ENCODE measurements at places on chromosomes 12 and 14.

- DNase-seq = no peak
Observed at GRCh38 chr12:76329159-76329558, 19.1 kb downstream of the BBS10 start.

DNA sequence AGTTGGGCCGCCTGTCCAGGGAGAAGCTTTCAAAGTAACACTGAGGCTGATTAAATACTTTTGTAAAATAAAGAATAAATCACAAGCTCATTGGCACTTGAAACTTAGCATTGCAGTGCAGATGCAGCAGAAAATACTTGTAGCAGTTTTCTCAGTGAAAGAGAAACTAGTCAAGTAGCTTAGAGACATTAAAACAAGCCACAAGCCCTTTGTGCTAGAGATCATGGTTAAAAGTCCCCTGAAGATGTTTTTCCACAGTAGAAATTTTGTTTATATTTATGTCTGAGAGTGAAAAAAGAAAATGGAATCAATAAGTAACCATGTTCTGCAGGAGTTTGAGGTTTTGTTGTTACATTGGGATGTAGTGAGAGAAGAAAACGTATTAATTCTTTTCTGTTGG, 5.9 kb downstream of the PSEN1 start:
- no peak for DNase-seq

DNA sequence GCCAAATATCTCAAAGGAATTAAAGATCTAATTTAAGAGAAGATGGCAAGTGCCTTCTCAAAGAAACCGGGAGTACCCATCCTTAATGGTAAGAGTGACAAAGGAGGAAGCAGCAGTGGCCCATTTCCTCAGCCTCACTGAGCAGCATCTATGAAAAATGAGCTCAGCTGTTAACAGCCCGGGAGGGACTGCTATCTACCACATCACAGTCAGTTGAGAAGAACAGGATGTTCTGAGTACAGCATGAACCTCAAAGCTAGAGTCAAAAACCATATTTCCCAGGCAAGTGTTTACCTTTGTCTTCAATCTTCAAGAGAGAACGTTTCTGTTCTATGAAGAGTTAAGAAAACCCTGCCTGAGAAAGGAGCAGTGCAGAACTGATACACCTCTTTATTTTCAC, 115.0 kb downstream of the BTG1 start:
- peak; percentile 31 for DNase-seq

DNA sequence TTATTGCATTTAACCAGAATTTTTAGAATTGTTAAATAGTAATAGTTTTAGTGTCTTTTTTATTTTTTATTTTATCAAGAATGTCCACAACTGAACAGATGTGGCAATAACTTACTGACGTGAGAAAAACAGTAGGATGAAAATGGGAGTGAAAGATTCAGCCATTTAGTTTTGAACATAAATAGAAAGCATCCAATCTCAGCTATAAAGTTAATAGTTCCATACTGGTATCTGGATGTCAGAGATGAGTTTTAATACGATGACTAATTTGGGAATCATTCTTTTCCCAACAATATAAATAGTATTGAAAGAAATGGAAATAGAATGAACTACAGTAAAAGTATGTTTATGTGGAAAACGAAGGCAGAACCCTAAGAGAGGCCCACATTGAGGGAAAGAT, 159.4 kb downstream of the EPS8 start:
- DNase-seq = no peak

DNA sequence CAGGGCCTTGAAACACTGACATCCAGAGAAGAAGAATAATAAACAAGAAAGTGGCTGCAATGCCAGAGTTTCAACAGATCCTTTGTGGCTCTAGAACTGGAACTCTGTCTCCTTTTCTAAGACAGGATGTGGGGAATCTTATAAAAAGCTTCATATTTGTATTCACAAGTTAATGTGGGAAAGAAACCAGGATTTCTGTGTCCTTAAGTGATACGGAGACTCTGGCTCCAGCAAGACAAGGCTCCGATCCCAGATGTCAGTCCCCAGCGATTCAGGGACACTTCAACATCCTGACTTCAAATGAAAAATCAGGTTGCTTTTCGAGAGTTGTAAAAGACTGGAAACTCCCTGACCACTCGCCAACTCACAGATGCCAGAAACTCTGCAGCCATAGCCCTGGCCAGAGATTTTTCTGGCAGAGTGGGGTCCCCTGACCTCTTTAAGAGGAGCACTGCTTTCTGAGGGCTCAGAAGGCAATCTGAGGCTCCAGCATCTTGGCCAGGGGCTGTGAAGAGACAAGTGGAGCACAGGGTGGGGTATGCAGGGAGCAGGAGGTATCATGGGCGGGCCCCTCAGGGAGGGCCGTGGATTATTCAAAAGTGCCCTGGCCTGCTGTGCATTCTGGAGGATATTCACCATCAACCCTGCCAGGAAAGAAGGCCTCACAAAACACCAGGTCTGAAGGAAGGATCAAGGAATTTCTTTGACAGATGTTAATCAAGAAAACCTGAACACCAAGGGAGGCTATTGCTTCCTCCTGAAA, 53.3 kb downstream of the TMX1 start:
- no peak for DNase-seq

DNA sequence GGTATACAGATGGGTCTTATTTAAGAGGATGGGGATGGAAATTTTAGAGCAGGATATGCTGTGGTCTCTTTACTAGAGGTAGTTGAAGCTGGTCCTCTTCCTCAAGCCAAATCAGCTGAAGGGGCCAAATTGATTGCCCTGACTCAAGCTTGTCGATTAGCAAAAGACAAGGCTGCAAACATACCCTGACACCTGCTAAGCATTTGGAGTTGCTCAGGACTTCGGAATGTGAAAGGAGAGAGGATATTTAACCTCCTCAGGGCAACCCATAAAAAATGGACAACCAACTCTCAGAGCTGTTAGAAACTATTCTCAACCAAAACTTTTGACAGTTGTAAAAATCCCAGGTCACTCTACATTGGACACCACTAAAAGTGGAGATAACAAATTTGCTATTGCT, 15.6 kb downstream of the PTGDR start:
- DNase-seq = no peak

DNA sequence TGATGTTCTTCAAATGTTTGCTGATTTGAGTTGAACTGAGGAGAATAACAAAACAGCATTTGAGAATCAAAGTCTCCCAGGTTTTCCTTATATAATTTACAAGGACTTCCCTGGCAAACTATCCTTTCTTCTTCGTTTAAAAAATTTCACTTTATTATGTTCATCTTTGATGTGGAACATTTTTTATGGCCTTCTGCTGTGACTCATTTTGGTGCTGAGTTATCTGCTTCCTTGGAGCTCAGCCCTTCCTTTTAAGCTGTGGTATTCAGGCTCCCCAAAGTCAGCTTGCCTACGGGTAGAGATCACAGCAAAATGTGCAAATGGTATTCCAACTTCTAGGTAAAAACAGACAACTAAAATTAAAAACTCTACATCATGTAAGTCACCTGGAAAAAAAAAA, 1.4 kb upstream of the ANO4 start:
- no peak for DNase-seq

- peak; percentile 9 for DNase-seq
Observed at GRCh38 chr12:132084621-132085290, 59.4 kb downstream of the DDX51 start.

- DNase-seq = no peak
Observed at GRCh38 chr12:80810874-80811273, 94.2 kb downstream of the MYF5 start.

DNA sequence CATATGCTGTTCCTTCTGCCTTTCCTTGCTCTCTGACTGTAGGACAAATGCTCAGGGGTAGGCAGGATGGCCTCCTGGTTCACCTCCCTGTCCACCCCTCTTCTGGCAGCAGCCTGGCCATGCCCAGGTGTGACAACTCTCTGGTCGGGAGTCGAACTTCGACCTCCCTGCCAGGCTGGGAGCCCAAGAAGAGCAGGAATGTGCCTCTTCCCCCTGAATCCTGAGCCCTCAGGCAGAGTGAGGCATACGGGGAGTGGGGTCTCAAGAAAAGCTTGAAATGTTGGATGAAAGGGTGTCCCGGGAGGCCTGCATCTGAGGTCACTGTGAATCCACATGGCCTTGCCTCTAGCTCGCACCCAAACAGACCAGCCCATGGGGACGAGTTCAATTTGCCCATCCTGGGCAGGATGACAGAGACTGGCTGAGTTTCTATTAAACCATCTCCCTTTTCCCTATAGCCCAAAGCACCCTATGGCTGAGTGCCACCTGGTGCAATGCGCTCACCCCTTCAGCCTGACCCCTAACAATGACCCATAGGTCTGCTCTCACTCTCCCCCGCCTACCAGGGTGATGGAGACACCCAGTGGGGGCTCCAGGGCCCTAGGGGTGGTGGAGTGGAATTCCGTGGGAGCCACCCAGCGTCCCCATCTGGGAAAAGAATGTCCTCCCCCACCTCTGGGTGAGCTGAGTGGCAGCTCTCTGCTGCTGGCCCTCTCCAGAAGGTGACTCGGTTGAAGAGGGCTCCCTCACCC, 52.9 kb upstream of the DIO3 start:
- DNase-seq = no peak

GRCh38 chr12:124289634-124290600, 5.0 kb upstream of the RFLNA start:
- no peak for DNase-seq

- DNase-seq = no peak
Observed at GRCh38 chr12:85278598-85279448, 1.2 kb upstream of the ALX1 start.

DNA sequence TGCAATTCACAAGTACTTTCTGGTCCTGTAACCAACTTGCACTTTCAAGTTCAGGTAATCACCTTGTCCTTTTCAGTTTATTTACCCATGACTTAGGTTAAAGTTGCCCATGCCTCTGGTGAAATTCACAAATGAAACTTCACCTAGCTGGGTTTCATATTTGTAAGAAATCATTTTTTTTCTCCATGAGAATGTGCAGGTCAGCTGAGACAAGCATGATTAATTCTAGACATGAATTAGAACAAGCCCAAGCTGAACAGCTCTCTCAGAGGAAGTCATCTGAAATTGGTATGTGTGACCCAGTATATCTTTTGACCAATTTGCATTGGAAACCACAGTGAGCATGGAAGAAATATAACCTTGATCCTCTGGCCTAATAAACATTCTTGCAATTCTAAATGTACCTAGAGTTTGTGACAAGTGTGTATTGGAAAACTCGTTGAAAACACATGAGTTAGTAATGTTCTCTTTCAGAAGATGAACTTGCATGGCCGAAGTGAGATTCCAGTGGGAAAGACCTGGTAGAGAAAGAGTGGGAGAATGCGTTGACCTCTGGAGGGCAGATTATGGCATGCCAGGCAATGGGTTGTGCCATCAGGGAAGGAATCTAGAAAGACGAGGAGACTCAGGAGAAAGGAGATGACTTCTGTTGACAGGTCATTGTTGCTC, 486.5 kb downstream of the ZFP36L1 start:
- no peak for DNase-seq

DNA sequence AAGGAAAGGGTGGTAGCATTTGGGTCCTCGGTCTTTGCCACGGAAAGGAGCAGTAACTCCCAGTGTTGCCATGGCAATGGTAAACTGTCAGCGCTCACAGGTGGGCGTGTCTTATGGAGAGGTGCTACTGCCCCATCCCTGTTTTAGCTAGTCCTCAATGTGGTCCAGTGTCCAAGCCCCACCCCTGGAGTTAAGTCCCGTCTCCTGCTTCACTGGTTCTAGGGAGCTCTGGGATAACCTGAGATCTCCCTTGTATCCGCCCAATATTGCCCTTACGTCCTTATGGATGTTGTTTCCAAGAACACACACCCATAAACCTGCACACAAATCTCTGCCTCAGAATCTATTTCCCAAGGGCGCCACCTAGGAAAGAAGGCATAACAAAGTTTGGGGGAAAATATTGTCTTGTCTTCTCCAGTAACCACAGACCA, 64.2 kb downstream of the SPRING1 start:
- no peak for DNase-seq

- no peak for DNase-seq
Observed at GRCh38 chr12:24404086-24404815, 454.8 kb upstream of the SOX5 start.

GRCh38 chr14:84420221-84420620, 1109.7 kb upstream of the FLRT2 start:
- no peak for DNase-seq

DNA sequence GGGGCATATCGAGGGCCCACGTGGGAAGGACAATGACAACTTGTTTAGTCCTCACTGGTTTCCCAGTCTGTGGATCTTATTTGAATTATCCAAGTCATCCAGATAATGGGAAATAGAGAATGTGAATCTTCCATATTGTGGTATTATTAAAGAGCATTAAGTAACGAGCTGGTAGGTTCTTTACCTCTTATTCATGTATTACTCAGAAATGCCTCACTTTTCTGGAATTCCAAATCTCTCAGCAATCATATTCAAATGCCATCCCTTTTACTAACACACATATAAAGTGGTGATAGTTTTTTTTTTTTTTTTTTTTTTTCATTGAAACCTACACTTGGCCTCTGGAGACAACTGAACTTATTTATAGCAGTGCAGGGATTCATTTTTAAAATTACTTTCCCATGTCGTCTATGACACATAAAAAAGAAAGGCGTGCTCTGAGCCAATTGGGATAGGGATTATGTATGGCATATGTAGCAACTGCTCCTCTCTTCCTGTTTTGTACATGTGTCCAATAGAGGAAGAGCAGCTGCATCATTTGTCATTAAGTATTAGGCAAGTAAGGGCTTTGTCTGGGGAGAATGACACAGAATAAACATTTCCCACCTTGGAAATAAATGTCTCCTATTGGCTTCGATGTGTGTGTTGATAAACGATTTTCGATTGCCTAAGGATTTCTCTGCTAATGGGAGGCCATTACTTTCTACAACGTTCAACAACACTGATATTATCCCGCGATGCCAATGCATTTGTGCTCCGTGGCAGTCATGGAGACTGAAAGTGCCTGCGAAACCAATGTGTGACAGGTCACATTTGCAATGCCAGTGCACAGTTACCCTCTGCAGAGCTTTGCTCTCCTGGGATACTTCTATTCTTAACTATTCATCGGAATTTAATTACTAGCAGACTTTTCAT, 78.6 kb upstream of the IFNG-AS1 start:
- DNase-seq = no peak

- DNase-seq = no peak
Observed at GRCh38 chr12:6471989-6472360, 1.5 kb upstream of the VAMP1 start.

- DNase-seq = no peak
Observed at GRCh38 chr14:96638041-96638855, 136.1 kb downstream of the PAPOLA start.

GRCh38 chr12:55142669-55143565, 16.7 kb downstream of the OR9K2 start:
- peak; percentile 39 for DNase-seq

- no peak for DNase-seq
Observed at GRCh38 chr12:68959143-68959858, 26.3 kb upstream of the CPM start.

- no peak for DNase-seq
Observed at GRCh38 chr12:124663206-124663605, 95.8 kb upstream of the NCOR2 start.

GRCh38 chr12:62632411-62632918, 165.8 kb downstream of the MON2 start:
- DNase-seq = no peak
